Activated effector memory CD4-positive, alpha-beta T cell treated with Interleukin-2 at 50 U/mL for 16 hours (primary cell): ENCODE measurements at places on chromosomes 2 and 18.

GRCh38 chr2:114688241-114688640 lies 245.8 kb downstream of the DPP10 start:
- no peak for DNase-seq

DNA sequence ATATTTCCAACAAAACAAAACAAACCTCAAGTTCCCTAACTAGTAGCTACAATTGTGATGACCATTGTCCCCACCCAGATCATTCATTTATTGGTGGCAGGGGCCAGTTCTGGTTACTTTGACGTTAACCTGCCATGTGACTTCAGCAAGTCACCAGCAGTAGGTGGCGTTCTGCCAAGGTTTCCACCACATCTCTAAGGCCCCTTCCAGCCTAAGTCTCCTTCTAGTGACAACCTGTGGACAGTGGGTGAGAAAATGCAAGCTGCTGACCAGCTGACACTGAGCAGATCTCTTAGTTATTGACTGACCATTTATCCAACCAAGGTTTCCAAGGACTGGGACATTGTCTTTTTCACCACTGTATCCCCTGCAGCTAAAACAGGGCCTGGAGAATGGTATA lies 98.4 kb downstream of the GPR39 start:
- no peak for DNase-seq

- DNase-seq = no peak
Observed at GRCh38 chr2:133138693-133139092, 429.6 kb downstream of the NCKAP5 start.

GRCh38 chr2:199999166-199999565 lies 43.8 kb downstream of the MAIP1 start:
- DNase-seq = no peak

GRCh38 chr18:46563317-46563716 lies 93.7 kb downstream of the LOXHD1 start:
- DNase-seq = no peak
